ELF-1 (cell line): ENCODE measurements at places on chromosomes 7 and 10.

GRCh38 chr7:131108212-131108940 is 219.3 kb upstream of the MKLN1 start:
- DNase-seq, result no peak

DNA sequence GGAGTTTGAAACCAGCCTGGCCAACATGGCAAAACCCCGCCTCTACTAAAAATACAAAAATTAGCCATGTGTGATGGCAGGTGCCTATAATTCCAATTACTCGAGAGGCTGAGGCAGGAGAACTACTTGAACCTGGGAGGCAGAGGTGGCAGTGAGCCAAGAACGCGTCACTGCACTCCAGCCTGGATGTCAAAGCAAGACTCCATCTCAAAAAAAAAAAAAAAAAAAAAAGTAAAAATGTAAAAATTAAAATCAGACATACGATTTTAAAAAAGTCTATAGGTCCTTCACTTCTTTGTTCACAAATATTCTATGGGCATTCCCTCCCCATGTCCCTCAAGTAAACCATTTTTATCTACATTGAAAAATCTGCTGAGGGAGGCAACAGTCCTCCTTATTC is 34.9 kb upstream of the TLL2 start:
- DNase-seq, result no peak

- DNase-seq, result no peak
Observed at GRCh38 chr7:16975712-16976111, 93.9 kb upstream of the AGR3 start.

DNA sequence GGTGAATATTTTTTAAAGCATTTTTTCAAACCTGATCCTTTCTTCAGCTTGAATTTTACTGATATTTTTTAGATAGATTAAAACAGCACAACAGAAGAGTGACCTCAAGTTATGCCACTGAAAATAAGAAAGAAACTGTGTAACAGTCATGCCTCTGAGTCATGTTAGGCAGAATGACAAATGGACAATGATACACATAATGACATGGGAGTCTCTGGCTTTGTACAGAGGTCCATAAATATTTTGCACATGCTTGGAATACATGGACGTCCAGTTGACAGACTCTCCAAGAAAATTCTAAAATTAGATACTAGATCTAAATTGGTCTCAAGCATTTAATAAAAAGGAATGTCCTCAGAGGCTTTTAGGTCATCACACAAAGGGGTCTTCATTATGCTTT is 21.9 kb upstream of the SEMA3A start:
- no peak for DNase-seq

DNA sequence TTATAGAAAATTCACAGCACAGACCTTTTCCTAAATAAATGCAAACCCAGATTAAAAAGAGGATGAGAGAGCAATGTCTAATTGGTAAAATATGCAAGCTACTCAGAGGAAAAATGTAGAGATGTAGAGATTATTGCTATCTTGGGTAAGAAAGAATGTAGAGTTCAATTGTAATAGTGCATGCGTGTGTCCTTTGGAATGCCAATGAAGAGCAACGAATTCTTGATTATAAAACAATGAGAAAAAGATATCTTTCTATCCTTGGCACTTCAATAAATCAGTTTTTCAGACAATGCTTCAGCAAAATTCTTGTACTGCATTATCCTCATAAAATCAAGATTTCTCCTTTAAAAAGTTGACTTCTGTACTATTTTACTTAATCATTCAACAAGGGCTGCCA is 50.9 kb downstream of the SEMA3D start:
- DNase-seq, result no peak

GRCh38 chr7:123209786-123210185 is 10.0 kb upstream of the SLC13A1 start:
- peak; percentile 6 for DNase-seq

- no peak for DNase-seq
Observed at GRCh38 chr7:7681191-7681935, 37.0 kb downstream of the RPA3 start.

- DNase-seq, result no peak
Observed at GRCh38 chr10:11636697-11637303, 25.4 kb upstream of the USP6NL start.

DNA sequence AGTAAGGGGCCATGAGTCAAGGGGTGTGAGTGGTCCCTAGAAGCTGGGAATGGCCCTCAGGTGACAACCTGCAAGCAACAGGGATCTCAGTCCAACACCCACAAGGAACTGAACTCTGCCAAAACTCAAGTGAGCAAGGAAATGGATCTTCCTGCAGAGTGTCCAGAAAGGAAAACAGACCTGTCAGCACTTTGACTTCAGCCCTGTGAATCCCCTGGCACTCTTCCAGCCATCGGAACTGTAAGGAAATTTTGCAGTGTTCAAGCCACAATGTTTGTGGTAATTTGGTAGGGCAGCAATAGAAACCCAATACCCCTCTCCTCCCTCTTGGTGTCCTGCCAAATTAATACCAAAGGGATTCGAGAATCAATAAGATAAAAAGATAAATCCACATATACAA is 6.9 kb downstream of the LYZL1 start:
- DNase-seq, result no peak

- DNase-seq, result no peak
Observed at GRCh38 chr7:67453580-67454380, 457.1 kb downstream of the TYW1 start.

DNA sequence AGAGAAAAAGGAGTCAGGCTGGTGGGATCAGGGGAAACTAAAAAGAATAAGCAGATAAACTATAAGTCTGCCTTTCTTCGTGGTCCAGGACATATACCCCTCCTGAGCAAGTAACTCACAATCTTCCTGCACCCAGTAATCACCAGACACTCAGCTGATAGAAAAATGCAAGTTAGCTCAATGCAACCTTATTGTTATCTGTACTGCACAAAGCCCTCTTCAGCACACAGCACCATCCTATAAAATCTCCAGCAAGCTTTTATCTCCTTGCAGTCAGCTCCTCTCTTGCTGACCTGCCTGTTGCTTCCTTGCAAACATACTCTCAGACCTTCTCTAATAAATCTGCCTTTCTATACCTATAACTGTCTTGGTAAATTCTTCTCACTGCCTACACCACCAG is 6.7 kb downstream of the SLC37A3 start:
- DNase-seq, result no peak

DNA sequence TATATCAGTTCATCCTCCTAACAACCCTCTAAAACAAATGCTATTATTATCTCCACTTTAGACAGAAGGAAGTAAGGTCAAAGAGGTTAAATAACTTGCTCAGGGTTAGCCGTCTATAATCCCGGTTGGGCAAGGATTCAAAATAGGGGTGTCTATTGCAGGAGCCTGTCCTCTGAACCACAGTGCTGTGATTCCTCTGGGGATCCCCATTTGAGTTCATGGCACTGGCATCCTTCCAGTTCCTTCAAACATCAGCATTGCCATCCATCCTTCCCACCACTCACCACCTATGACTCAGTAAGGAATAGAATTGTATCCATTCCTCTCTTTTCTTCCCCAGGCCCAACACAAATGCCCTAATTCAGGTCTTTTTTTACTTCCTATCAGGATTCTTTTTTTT is 25.6 kb downstream of the HPS6 start:
- no peak for DNase-seq

DNA sequence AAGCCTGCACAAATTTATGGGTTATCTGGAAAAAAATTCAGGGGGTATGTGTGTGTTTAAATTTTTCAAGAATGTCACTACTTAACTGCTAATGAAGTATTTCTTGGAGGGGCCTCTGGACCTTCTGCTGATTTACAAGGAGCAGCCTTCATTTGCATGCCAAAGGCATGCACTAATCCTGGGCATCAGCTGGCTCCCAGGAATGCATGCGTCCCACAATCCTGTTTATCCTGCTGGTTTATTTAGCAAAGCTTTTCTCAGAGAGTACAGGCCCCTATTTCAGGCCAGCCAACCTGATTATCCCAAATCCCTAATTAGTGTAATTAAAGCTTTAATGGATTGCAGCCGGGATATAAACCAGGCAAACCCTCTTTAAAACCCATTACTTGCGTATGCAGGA is 170.4 kb downstream of the TAX1BP1 start:
- DNase-seq, result peak; percentile 91

DNA sequence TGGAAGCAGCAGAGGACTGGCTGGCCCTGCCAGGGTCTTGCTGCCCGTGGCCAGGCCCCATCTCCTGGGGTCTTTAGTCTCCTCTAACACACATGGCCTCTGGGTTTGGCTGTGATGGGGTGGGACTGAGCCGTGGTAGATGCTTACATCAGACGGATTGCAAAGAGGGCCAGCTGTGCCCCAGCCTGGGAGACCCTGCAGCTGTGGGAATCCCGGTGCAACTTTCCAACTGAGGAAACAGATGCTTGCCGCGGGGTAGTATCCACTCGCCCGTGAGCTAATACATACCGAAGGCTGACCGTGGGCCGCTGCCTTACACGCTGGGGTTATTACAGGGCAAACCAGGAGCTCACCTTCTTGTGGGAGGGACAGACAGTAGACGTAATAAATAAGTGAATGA is 24.1 kb upstream of the SH2B2 start:
- DNase-seq, result no peak

- no peak for DNase-seq
Observed at GRCh38 chr7:35785250-35785649, 15.6 kb upstream of the SEPTIN7 start.

- no peak for DNase-seq
Observed at GRCh38 chr7:3725155-3726059, 424.4 kb downstream of the SDK1 start.

GRCh38 chr10:30219971-30220751 is 128.9 kb downstream of the MTPAP start:
- DNase-seq, result peak; percentile 20

DNA sequence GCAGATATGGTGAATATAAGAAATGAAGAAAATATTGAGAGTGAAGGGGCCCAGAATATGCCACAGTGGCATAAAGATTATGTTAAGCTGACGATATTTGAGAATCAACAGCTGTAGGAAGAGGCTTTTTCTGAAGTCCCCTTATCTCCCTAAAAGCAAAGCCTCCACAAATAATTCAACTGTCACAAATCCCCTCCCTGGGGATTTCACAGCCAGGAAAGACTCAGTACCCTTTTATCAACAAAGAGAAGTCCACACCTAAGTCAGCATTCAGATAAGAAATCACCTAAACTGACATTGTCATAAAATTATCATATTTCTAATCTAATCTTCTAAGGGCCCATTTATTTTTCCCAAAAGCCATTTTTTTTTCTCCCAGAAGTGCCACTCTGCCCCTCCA is 284.9 kb upstream of the VWC2 start:
- DNase-seq, result no peak

GRCh38 chr10:119659951-119660350 is 8.8 kb downstream of the BAG3 start:
- no peak for DNase-seq

- peak; percentile 88 for DNase-seq
Observed at GRCh38 chr10:28381903-28382347, 79.1 kb upstream of the MPP7 start.

DNA sequence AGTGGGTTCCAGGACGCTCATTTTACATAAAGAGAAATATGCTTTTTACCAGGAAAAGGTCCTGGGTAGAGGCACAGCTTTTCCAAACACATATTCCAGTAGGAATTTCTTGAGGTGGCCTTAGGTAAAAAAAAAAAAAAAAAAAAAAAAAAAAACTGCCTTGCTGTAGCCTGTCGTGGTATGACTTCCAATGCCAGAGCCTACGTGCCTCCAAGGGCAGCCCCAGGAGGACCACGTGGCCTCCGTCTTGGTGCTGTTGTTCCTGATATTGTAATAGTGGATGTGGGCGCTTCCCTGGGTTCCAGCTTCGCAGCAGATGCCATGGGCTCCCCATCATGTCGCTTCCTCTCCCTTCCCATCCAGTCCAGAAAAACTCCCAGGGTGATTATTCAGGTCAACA is 49.3 kb downstream of the PRKAG2 start:
- DNase-seq, result no peak

- no peak for DNase-seq
Observed at GRCh38 chr10:78045237-78045636, 11.6 kb downstream of the RPS24 start.

- DNase-seq, result no peak
Observed at GRCh38 chr7:106522696-106523095, 138.3 kb downstream of the CCDC71L start.

DNA sequence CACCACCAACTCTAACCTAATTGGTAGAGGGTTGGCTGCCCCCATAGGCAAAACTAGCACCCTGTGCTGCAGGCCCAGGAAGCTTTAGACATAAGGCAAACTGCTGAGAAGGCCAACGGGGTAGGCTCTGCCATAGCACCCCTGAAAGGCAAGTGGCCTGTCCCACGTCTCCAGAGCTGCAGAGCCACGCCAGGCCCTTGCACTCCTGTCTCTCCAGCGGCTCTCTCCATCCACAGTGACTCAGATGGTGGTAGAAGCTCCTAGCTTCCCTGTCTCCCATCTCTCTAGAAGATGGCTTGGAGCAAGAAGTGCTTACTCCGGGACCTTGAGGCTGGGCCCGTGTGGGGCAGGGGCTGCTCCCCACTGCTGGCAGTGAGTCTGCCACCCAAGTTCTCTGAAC is 310.6 kb upstream of the ZMIZ1 start:
- no peak for DNase-seq

DNA sequence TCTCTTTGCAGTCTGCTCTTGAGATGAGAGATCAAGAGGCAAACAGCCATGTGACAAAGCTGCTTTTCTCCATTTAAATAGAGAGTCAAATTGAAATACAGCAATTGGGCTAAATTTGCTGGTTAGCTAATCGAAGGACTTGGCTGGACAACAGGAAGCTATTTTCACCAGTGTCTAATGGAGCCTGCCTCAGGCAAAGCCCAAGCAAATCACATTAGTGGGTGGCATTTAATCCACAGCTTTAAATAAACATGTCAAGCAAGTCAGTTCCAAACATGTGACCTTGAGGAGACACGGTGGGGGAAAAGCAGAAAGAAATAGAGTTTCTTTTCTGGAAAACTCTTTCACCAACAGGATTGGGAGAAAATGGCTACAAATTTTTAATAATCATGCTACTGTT is 180.5 kb upstream of the AOAH start:
- no peak for DNase-seq

DNA sequence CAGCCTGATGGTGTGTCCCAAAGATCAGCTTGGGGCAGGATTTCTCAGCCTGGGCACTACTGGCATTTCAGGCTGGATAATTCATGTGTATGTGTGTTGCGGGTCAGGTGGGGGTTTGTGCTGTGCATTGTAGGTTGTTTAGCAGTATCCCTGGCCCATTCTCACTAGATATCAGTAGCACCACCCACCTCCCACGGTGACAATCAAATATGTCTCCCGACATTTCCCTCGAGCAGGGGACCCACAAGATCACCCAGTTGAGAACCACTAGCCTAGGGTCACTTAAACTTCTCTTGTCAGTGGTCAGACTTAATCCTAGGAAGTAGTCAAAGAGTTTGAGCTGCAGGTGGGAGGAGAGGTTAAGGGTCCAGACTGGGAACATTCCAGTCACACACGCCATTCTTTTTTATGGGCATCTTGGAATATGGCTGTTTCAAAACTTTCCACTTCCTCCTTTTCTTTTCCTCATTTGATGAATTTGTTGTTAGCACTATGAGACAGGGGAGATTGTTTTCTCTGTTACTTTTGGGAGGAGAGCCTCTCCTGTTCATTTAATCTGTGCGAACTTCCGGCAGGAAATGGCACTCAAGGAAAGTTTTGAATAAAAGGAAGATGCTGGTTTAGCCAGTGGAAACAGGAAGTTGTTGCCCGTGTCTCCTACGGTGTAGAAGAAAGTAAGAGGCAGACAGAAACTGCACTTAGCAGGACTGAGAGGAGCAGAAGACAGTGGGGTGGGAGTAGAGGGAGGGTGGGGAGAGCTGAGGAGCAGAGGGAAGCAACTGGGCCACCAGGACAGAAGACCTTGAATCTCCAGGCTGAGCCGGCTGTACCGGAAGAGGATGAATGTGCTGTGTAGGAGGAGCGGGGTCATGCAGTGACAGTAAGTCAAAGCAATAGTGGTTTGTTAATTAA is 17.6 kb upstream of the EXOC6 start:
- DNase-seq, result no peak
